ENCODE measurements at places on chromosomes 7 and 10. TPM values are rescaled to one million over a fixed set of nuclear protein-coding genes. Genes with fewer than 3 reads are reported as not detected.

GRCh38 chr7:139645572-139646523 lies 122.4 kb downstream of the CLEC2L start:
- DNase-seq: peak; percentile 80

DNA sequence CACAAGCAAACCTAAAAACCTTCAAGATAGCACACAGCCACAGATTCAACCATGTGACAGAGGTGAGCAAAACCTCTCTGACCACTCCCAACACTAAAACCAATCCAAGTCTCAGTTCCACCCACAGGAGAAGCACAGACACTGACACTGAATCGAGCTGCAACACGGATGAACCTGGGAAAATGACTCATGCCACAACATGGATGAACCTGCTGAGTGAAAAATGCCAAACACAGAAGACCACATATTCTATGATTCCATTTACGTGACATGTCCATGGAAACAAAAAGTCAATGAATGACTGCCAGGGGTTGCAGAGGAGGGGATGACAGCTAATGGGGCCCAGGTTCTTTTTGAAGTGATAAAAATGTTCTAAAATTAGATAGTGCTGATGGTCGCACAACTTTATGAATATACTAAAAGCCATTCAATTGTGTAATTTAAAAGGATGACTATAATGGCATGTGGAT lies 22.0 kb downstream of the CYTH3 start:
- no peak for DNase-seq

DNA sequence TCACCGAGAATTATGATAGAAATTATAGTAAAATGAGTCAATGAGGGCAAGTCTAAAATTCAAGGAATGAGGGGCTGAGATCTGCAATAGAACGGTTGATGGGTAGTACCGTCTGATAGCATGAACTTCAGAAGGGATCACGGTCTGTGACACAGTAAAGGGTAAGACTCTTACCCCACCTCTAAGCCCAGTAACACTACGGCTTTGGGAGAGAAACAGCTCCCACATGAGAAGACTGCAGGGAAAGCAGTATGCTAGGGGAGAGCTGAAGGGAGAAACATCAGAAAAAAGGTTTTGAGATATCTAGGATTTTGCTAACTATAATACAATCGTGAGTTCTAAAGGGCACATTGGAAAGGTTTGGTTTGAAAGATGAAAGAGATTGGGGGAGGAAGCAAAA lies 12.8 kb upstream of the AKAP9 start:
- DNase-seq: no peak

DNA sequence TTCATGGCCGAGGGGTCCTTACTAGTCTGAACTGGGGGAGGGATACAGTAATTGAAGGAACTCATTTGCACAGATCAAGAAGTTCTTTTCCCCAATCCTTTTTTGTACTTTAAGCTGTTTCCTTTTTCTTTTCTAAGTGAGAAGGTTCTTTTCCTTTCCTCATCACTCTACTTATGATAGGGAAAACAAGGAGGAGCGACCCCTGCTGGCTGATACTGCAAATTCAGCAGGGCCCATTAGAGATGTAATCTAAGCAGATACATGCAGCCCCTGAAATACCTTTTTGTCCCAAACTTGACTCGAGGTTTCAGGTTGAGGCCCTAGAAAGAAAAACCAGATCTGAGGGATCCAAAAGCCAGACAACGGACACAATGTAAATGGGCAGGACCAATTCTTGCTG lies 305.5 kb downstream of the DNAJB9 start:
- no peak for DNase-seq

- DNase-seq: no peak
These were observed 222.1 kb upstream of the AOAH start for GRCh38 chr7:36946401-36946739.

DNA sequence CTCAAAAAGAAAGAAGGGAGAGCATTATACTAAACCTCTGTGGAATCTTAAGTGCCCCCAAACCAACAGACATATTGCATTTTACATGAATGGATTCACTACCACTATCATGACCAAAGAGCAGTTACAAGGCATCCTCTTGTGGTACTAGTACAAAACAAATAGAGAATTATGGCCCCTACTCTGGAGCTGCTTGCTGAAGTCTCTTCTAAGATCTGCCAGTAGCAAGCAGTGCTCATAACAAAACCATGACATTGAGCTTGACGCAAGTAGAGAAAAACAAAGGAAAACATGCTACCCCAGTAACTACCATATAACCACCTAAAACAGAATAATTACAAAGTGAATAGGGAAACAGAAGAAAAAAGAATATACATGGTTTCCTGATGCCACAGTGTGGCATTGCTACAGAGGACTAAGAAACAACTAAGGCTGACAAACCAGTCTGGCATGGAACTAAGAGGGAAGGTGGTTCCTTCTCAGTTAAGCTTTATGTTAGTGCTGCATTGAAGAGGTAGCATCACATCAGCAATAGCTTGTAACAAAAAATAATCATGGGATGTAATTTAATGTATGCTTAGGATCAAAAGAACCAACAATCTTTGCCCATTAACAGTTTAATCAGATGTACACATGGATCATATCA lies 150.2 kb upstream of the AGR3 start:
- DNase-seq: no peak

PRKCQ gene
- 6.3 TPM for total RNA-seq

DYNC1I1 gene
- total RNA-seq: 6.5 TPM

GRCh38 chr7:132242192-132242812 lies 334.0 kb downstream of the PLXNA4 start:
- DNase-seq: no peak

GRCh38 chr7:11751315-11751714 lies 80.7 kb downstream of the THSD7A start:
- no peak for DNase-seq

DNA sequence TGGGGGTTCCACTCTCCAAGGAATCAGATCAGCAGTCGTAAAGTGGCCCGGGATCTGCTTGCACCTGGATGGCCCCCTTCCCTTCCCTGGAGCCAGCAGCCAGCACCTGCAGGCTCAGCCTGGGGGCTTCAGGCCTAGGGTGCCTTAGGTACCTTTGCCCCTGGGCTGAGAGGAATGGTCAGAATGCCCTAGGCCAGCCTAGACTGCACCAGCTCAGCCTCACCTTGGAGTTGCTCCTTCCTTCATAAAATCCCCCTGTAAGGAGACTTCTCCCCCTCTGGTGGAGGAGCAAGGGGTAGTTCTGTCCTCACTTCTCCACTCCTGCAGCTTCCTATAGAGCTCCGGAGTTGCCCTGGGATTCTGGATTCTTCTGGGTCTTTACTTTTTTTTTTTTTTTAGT lies 32.4 kb upstream of the LBX1 start:
- DNase-seq: no peak

DNA sequence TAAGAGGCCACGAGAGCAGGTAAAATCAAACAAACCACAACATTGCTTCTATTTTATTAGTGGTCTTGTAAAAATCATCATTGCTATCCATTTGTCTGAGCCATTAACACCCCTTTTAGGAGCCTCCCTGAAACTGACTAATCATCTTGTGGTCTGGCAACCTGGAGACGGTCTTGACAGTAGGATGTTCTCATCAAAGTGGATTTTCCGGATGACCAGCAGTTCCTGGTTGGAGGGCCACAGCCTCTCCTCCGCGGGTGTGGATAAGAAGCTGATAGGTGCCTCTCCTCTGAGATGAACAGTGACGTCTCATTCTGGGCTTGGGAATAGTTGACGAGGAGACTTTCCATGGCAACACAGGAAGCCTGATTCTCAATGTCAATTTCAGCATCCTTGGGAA lies 490.7 kb downstream of the TYW1 start:
- no peak for DNase-seq

GRCh38 chr10:48490946-48491345 lies 113.9 kb downstream of the ARHGAP22 start:
- DNase-seq: no peak

DNA sequence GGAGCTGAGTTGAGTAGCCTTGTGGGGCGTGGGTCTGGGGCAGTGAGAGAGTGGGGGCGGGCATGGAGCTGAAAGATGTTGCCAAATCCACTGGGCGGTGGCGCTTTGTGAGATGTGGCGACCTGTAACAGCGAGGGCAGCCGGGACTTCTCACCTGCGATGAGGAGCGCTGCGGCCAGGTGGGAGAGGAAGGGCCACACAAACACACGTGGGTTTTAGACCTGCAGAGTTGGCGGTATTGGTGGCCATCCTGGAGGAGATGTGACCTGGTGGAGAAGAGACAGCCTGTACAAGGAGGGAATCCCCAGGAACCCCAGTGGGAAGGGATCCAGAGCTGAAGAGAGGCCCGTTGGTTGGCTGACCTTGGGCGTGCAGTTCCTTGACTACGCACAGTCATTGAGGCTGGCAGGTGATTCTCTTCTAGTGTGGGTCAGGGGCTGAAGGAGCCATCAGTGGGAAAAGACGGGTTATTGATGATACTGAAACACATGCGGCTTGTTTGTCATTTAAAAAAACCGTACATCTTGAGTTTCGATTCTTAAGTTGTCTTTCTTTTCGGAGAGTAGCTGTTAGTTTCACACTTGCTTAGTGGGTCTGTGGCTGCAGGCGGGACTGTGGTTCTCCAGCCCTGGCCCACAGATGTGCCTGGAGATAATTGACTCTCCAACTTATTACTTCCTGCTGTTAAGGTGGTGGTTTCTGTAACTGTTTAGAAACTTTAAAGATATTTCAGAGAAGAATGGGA lies 2.4 kb downstream of the CHST12 start:
- no peak for DNase-seq

PLAU gene
- 149 TPM for total RNA-seq

DNA sequence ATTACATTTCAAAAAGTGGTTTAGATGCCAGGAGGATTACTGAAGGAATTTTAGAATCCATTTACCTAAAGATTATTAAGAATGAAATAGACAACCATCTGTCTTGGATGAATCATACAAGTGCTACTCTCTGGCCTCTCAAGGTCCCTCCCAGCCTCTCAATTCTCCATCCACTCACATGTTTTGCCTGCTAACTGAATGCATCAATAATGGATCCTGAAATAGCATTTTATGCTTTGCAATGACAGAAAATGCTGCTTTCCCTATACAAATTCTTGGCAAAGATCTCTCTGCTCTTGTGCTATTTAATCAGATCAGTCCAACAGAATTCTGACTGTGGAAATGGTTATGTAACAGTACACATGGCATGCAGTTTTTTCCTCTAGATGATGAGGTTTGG lies 68.1 kb downstream of the HBP1 start:
- no peak for DNase-seq

- DNase-seq: no peak
These were observed 905.6 kb upstream of the GHITM start for GRCh38 chr10:83233691-83234090.

MCM10 gene
- total RNA-seq: 15.1 TPM

GLCCI1 gene
- total RNA-seq: 8.1 TPM

PNLIP gene
- total RNA-seq: not detected

SRI gene
- 307 TPM for total RNA-seq

LAMTOR4 gene
- 229 TPM for total RNA-seq

DNA sequence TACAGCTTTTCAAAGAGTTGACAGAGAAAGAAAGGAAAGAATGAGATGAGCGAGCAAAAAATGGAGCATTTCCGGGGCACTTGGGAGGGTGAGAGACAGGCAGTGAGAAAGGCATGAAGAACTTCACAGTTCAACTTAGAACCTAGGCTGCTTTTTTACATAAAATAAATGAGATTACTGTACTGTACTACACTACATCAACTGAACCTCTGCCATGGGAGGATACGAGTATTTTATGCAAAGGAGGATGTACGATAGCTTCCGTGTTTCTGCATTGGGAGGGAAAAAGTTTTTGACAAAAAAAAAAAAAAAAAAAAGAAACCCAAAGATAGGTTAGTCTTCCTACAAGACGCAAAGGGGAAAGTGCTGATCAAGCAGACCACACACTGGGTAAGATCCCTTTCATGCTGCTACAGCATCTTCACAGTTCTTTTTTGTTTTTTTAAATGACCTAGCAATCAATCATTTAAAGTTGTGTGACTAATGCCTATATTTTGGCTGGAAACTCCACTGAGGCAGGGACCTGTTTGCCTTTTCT lies 88.0 kb downstream of the RAPGEF5 start:
- no peak for DNase-seq

NCOA4 gene
- total RNA-seq: 184 TPM

MBLAC1 gene
- 0.52 TPM for total RNA-seq

DNA sequence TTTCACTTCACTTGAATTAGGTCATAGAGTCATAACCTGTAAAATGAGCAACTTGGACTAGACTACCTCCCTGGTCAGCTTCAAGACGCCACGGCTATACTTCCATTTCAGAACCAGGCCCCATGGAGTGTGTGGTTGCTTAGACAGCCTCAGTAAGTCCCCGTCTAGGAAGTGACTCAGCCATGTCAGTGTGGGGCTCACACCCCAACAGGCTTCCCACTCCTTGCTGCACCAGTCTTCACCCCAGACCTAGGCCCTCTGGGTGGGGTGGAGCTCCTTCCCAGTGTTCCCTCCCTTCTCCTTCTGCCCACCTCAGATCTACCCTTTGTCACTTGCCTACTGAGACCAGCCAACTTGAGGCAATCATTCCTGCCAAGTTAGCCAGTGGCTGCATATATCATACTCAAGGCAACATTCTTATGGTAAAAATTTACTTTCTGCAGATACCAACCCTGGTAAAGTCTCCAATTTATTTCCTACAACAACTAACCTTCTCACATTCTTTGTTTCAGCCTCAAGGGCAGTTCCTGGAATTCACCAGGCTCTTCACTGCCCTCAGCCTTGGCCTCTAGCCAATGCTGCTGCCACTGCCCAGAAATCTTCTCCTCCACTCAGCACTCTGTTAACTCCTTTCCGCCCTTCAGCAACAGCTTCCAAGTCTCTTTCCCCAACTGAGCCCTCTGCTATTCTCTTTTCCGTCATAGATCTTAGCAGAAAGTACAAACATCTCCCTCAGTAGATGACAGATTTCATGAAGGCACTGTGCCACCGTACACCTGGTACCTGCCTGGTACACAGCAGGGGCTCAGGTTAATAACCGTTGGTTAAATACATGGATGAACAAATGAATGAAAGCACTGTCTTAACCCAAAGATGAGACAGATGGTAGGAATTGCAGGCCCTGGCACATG lies 31.3 kb upstream of the ZNRF2 start:
- DNase-seq: peak; percentile 79

ADCYAP1R1 gene
- total RNA-seq: 0.17 TPM

- DNase-seq: no peak
These were observed 160.6 kb downstream of the ADARB2 start for GRCh38 chr10:1576467-1577372.

AKR1C8 gene
- 0.12 TPM for total RNA-seq

- no peak for DNase-seq
These were observed 48.2 kb upstream of the WDR11 start for GRCh38 chr10:120802935-120803334.

C7orf57 gene
- 0.06 TPM for total RNA-seq

- no peak for DNase-seq
These were observed 741 bp downstream of the PRAP1 start for GRCh38 chr10:133347710-133348517.

- no peak for DNase-seq
These were observed 248.7 kb upstream of the GPR26 start for GRCh38 chr10:123417414-123417813.

SPDYE18 gene
- not detected for total RNA-seq

GPC2 gene
- 3.6 TPM for total RNA-seq

- DNase-seq: no peak
These were observed 186.8 kb upstream of the NEBL start for GRCh38 chr10:21083861-21084260.

KCP gene
- total RNA-seq: not detected

CELF2 gene
- 0.72 TPM for total RNA-seq
